ENCODE measurements at places on chromosomes 3 and 15. TPM values are rescaled to one million over a fixed set of nuclear protein-coding genes. Genes with fewer than 3 reads are reported as not detected.

The LMAN1L gene
- total RNA-seq, result 0.93 TPM

- no peaks in the 10 kb centered on the region for H3K36me3 ChIP-seq
- no peak overlapping the region for H3K4me3 ChIP-seq
- no peaks in the 10 kb centered on the region for H3K27me3 ChIP-seq
- DNase-seq, result no peak
Measured at GRCh38 chr3:63095-63765, 133.3 kb upstream of the CHL1 start.

- DNase-seq, result no peak
- no peaks in the 10 kb centered on the region for H3K27me3 ChIP-seq
- H3K36me3 ChIP-seq, result peaks cover 49% of the 10 kb centered on the region
- no peak overlapping the region for H3K4me3 ChIP-seq
- H3K4me1 ChIP-seq, result peaks cover 57% of the 10 kb centered on the region
Measured at GRCh38 chr3:132539681-132540080, 57.4 kb upstream of the ACKR4 start.

The LRRN1 gene
- not detected for total RNA-seq

GRCh38 chr15:68749793-68750192, 70.9 kb downstream of the ANP32A start:
- H3K27ac ChIP-seq, result no peak overlapping the region
- H3K36me3 ChIP-seq, result peaks cover 3% of the 10 kb centered on the region
- no peak overlapping the region for H3K4me3 ChIP-seq

The LMOD3 gene
- total RNA-seq, result not detected

GRCh38 chr3:151869181-151869580, 4.3 kb upstream of the SUCNR1 start:
- peaks cover 12% of the 10 kb centered on the region for H3K4me1 ChIP-seq
- no peak overlapping the region for H3K4me3 ChIP-seq
- no peak overlapping the region for H3K27ac ChIP-seq
- H3K27me3 ChIP-seq, result peaks cover 12% of the 10 kb centered on the region
- DNase-seq, result no peak

GRCh38 chr15:59119625-59120024, 14.7 kb downstream of the CCNB2 start:
- H3K27me3 ChIP-seq, result no peaks in the 10 kb centered on the region
- peaks cover 58% of the 10 kb centered on the region for H3K36me3 ChIP-seq
- no peak overlapping the region for H3K4me3 ChIP-seq
- DNase-seq, result no peak

The USP50 gene
- 0.37 TPM for total RNA-seq

The PLSCR2 gene
- not detected for total RNA-seq

DNA sequence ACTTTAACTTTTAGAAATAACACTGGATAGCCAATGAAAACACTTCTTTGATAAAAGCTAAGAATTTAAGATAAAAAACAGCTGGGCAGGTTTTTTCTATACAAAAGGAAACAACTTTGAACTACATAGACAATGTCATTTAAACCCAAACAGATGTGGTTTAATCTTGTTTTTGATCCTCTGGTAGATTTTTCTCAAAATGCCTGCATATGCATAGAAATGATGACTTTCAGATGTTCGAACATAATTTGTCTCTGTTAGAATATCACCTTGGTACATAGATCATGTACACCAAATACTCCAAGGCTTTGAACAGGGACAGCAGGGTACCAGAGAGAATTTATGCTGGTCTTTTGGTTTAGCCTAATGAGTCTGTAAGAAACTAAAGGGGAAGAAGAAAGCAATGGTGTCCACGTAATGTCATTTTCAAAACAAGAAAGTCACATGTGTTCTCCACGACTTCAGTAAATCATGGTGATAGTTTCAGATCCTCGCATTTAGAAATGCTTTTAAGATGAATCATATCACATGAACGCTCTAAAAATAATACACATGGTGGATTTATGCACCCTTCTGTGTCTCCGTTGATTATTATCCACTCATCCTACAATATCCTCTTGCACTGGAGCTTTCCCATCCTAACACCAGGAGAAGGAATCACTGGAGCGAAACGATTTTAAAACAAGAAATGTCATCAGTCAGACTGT, 160.1 kb upstream of the PDZRN3 start:
- no peak overlapping the region for H3K4me3 ChIP-seq
- H3K27me3 ChIP-seq, result no peaks in the 10 kb centered on the region
- DNase-seq, result no peak
- H3K36me3 ChIP-seq, result no peaks in the 10 kb centered on the region
- H3K27ac ChIP-seq, result no peak overlapping the region
- no peaks in the 10 kb centered on the region for H3K4me1 ChIP-seq

- H3K4me3 ChIP-seq, result no peak overlapping the region
- no peak overlapping the region for H3K27ac ChIP-seq
- no peaks in the 10 kb centered on the region for H3K4me1 ChIP-seq
- peaks cover 3% of the 10 kb centered on the region for H3K27me3 ChIP-seq
- DNase-seq, result no peak
Measured at GRCh38 chr3:133535971-133536881, 37.3 kb upstream of the CDV3 start.

Data from activated T-helper 1 cell treated with anti-CD3 and anti-CD28 coated beads, Interleukin-12 subunit alpha, Interleukin-12 subunit beta, Interleukin-2, Interleukin-4 antibody, amounts not matched to agents 30 ng/mL and 10 ng/mL and 1 ng/mL, durations not matched to agents 14 hours and 24 hours and 36 hours (primary cell).